Esophagus mucosa (tissue), 1 donor: ENCODE measurements at places on chromosomes 7 and 10.

DNA sequence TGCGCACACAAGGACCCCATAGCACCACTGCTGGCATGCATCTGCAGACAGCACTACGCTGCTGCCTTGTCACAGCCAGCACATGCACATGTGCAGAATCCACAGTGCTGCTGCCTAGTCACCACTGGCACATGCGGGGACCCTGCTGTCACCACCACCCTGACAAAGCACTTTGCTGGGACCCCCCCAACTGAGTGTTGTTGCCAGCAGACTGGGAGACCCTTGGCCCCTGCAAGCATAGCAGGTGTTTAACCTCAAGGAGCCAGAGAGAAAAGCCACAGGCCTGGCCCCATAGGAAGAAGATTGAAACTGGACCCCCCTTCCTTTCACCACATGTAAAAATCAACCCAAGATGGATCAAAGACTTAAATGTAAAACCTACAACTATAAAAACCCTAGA lies 211.2 kb downstream of the ITGB1 start:
- ATAC-seq: no peak

- no peak for ATAC-seq
These were observed 142.8 kb downstream of the HIBADH start for GRCh38 chr7:27519793-27520469.

- no peak for ATAC-seq
These were observed 514 bp upstream of the GAD2 start for GRCh38 chr10:26215935-26216584.

DNA sequence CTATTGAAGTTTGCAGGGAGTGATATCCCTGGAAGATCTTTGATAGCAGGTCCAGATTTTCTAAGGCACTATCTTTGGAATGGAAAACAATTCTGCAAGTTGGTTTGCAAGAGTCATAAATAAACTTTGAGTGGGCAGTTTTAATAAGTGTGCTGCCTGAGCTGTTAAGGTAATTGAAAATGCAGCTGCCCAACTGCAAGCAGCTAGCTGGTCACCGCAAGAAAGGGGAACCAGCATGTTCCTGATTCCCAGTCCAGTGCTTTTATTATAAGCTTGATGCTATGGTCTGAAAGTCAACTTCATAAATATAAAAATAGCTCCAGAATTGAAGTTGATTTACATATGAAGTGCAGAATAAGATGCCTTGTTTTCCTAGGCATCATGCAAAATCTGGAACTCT lies 308.4 kb downstream of the ZNF248 start:
- no peak for ATAC-seq

DNA sequence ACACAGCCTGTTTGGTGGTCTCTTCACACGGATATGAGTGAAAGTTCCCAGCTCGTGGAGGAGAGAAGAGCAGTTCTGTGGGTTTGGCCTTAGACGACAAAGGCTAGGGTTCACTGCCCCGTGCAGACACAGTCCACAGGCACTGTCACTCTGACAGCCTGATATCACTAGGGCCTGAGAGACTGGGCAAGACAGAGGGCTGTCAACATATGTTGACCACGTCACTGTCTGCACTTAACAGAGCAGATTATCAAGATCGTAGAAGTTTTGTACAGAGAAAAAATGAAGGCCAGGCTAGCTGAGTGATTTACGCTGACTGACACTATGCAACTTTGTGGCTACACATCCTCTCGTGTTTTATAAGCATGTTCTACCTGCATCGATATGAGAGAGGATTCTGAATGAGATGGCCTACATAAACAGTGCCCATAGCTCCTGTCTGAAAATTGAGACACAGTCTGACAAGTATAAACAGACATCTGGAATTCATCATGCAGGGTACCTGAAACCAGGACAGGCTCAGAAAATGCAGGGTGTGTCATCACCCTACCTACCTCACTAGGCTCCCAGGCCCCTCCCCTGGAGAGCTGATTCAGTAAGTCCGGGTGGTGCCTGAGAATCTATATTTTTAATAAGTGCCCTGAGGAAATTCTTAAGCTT lies 120.0 kb downstream of the SGMS1 start:
- ATAC-seq: peak; percentile 95

- no peak for ATAC-seq
These were observed 179.2 kb upstream of the FAM3C start for GRCh38 chr7:121575194-121575765.
